Nucleus accumbens (tissue), 56 donors: ENCODE measurements at places on chromosomes 12 and 14.

DNA sequence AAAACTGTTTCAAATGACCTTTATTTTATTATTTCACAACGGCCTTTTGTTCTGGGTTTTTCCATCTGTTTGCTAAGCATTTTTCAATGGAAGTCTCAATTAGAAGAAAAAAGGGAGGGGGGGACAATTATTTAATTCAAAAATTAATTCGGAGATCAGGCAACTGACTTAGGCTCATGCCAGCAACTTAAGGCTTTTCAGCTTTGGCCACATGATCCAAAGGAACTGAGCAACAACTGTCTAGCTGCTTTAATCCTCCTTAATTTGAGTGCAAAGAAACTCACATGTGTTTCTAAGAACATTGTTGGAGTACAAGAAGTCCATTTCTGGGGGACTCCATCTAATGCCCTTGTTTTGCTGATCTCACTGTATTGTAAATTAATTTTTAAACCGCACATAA, 188.0 kb downstream of the EXOC5 start:
- no peak for DNase-seq

DNA sequence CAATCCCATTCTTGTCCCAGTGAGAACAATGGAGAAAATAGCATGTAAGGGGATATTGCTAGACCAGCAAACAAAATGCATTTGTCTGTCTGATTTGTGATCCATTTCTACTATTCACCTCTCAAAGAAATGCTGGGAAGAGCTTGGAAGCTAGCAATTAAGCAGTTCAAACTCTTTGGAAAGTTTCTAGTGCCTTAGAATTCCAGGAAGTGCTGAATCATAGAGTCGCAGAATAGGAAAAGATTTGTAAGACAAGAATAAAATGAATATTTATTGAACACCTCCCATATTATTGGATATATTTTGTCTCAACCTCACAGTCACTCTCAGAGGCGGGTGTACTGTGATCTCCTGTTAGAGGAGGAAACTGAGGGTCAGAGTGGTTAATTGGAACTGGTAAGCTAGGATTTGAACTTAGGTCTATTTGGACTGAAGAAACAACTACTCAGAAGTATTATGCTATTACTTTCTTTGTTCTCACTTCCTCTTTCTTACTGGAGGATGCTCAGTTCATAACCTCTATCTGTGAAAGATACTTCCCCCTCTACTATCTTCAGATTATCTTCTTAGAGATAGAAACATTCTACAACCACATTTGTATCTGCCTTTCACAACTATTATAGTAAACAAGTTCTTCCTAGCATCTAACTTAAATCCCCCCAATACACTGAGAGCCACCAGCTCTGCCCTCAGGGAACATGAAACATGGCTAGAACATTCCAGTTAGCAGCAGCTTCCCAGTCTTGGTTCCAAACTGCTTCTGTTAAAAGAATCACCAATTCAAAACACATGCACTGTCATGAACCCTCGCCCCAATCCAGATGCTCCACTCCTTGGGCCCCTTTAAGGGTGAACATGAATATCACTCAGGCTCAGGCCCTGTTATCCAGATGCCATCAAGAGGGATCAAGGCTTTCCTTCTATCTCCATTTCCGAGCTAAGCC, 64.2 kb downstream of the DRAM1 start:
- DNase-seq = no peak

DNA sequence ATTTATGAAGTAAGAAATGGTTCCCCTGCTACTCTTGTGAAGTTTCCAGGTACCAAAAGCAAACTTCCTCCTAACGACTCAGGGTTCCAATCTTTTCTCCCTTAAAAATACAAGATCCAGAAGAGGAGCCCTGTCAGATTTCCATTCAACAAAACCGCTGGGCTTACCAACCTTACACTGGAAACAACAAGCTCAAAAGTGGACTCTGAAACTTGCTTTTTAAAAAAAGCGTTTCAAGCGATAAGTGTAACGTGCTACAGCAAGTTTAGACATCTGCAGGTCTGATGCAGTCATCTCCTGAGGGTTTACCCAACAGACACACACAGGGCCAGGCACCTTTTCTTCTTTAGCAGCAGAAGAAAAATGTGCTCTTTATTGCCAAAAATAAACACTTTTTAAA, 6.9 kb upstream of the CREBL2 start:
- no peak for DNase-seq

DNA sequence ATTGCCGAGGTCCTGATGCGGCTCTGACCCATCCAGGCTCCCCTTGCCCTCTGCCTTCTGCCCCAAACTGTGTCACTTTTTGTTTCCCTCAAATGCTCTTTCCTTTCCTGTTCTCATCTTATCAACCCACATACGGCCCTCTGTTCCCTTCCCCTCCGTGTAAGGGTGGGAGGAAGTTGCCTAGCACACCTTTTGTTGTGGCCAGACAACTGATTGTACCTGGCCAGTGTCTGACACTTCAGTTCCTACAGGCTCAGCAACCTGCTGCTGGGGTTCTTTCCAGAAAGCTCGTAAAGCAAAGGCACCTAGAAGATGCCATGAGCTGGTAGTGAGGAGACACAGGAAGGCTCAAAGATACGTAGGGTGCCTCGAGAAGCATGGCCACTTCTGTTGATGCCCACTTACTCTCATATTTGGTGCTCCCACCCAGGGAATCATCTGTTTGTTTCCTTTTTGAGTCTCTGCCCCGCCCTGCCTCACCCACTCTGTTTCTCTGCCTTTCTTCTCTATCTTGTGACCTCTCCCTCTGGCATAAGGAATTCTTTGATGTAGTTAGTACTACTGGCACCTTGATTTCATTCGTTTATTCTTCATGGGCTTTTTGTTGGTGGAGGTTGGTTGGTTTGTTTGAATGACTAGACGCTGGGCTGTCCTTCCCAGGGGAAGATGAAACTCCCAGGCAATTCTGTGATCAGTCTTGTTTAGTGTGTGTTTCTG, 152.4 kb upstream of the FKBP4 start:
- DNase-seq = no peak

- DNase-seq = no peak
These were observed 4.9 kb upstream of the STAC3 start for GRCh38 chr12:57255916-57256315.

GRCh38 chr12:22217556-22217955, 117.0 kb downstream of the ST8SIA1 start:
- DNase-seq = no peak

GRCh38 chr14:53325176-53325806, 172.2 kb upstream of the DDHD1 start:
- no peak for DNase-seq

- DNase-seq = peak; percentile 5
These were observed 808 bp downstream of the MSI1 start for GRCh38 chr12:120367924-120368788.

GRCh38 chr12:93484315-93484981, 17.1 kb downstream of the MRPL42 start:
- DNase-seq = no peak

- no peak for DNase-seq
These were observed 154.9 kb downstream of the ASCL4 start for GRCh38 chr12:107929436-107929835.
